ENCODE measurements at places on chromosomes 2 and 18.
A peak's percentile ranks its signal among the peaks of the same experiment; 100 is the strongest.

GRCh38 chr2:172609488-172609887, 53.6 kb downstream of the PDK1 start:
- no peak for DNase-seq

DNA sequence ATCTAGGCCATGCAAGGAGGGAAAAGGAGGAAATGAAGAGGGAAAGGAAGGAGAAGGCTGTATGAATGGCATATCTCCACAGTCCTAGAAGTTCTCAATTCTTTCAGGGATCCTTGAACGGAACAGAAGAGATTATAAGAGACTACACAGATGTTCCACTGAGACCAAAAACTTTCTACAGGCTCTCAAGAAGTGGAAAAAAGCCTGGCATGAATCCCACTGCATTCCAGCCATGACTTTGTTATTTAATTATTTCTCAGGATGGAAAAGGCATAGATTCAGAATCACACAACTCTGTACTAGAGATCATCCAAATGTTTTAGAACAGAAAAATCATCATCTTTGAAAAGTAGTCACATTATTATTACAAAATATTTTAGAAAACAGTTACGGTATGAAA, 131.7 kb upstream of the CDH20 start:
- no peak for DNase-seq

DNA sequence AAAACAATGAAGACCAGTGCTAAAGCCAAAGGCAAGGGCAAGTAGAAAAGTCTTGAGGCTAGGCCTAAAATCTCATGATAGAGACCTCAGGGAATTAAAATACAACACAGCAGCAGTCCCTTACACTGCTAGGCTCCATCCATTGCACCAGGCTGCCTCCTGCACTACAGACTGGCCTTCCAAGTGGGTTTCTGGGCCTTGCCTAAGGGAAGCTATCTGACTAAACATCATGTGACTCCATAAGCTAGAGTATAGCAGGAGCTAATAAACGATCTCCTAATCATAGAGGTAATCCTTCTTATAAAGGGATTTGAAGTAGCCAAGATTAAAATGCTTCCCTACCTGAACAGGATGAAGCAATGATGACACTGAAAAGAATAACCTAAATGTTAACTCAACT, 77.6 kb upstream of the NFU1 start:
- DNase-seq: no peak

DNA sequence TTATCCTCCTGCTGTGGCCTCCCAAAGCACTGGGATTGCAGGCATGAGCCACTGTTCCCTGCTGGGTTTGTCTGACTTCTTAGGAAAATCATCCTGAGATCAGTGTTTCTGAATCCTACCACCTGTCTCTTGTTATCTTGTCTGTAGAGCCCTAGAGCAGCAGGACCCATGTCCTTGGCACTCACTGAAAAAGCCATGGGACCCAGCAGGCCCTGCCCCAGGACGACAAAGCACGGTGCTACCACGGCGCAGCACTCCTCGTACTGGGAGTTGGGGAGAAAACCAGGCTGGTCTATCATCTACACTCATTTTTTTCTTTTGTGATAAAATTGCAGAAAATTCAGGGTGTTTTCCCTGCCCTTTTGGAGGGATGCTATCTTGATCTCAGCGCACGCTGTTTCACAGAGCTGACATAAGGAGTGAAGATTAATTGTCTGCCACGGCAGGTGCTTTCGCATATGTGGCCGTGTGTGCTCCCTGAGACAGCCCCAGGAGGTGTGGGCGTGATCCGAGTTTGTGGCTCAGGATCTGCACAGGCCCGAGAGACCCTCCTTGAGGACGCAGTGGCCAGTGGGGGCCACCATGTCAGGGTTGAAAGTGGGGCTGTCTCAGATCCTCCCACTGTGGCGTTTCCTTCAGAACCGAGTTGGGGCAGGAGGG, 179.1 kb downstream of the LDLRAD4 start:
- no peak for DNase-seq

DNA sequence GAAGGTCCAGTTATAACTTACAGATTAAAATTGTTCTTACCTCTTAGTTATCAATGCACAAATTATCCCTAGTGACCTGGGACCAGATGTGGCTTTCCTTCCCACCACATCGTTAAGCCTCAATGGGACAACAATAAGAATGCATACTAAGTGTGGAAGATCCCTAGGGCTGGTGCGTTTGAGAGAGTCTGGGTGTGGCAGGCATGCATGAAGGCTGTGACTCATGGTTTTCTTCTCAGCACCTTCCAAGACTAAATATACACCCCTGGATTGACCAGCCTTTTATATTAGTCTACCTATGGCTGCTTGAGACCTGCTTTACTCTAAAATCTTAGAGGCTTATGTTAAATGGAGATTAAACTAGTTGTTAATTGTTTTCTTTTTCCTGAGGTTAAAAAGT, 261.7 kb upstream of the SLC14A2 start:
- no peak for DNase-seq

DNA sequence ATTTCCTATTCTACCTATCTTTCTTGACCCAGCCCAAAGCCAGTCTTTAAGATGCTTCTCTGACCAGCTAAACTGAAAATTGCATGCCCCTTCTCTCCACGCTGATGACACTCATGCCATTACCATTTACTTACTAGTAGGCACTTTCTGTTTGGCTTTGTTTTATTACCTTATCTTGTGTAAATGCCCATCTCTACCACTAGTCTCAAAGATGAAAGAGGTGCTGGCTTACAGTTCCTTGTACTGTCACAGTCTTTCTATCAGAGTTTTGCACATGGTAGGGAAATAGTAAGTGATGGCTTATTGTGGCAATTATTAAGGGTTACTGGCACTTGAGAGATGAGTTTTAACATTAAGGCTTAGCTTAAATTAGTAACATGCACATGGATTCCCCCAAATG, 352.1 kb downstream of the RBM43 start:
- DNase-seq: no peak

GRCh38 chr2:126643431-126643830, 12.5 kb upstream of the GYPC start:
- no peak for DNase-seq

DNA sequence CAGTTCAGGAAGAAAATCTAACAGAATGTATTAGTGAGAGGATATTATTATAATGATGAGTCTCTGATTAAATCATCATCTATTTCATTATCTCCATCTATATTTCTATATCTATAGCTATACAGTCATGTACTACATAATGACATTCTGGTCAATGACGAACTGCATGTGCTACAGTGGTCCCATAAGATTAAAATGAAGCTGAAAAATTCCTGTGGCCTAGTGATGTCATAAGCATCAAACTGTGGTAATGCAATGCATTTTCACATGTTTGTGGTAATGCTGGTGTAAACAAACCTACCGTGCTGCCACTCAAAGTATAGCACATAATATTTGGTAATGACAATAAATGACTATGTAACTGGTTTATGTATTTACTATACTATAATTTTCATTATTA, 1127.9 kb upstream of the CHAC2 start:
- no peak for DNase-seq

DNA sequence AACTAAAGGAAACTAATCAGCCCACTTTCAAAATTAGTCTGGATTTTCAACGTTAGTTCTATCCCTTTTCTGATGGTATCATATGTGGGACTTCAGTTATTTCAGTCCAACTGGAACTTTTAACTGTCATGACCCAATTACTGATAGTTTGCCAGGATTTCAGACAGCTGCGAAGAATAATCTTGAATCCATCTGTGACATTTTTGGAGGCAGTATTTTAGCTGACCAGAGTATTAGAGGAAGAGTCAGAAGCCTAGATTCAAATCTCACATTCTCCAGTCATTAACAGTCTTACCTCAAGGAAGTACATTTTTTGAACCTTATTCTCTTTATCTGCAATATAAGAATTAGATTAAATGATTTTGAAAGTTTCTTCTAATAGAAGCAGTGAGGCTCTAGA, 81.3 kb downstream of the PTRHD1 start:
- no peak for DNase-seq

DNA sequence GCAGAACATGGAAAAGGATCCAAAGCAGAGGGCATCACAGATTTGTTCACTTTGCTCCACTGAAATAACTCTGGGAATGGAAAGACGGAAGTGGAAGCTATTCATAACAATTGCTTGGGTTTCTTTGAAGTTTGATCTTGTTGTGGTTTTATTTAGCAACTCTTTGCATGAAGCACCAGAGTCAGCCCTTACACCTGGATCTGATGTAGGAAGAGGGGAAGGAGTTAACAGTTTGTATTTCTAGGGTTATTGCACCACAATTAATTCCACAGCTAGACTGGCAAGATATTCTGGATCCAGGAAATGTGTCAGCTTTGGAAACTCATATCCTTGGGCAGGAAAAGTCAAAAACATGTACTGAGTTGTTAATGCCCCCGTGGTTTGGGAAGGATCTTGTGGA, 1143.4 kb downstream of the CNTNAP5 start:
- DNase-seq: no peak

DNA sequence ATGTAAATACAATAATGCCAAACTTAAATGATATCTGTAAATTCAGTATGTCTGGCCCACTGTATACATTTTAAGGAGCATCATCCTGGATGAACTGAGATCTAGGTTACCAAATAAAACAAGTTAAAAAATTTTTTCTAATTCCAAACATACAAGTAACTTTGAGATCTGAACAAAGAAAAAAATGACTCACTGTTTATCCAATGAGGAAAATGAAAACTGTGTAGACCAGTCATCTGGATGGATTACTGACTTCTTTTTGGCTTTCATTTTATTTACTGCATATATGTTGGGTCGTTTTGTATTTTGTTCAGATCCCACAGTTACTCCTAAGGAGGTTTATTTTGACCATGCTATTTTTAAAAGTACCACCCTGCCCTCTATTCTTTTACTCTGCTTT, 189.8 kb downstream of the RBM43 start:
- no peak for DNase-seq

- DNase-seq: no peak
Measured at GRCh38 chr18:23906658-23907057, 107.9 kb upstream of the TTC39C start.

DNA sequence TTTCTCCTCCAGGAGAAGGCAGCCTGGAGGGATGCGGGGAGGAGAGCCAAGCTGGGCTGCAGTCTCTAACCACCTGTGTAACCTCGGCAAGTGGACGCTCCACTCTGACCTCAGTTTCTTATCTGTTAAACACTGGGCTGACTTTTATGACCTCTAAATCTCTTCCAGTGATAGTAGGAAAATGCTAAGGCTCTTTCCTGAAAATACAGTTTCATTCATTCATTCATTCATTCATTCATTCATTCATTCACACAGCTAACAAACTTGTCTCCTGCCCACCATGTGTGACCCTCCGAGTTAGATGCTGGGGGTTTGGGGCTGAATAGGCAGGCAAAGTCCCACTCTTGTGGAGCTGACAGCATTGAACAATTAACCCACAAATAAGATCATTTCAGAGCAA, 9.3 kb downstream of the PROM2 start:
- DNase-seq: no peak

DNA sequence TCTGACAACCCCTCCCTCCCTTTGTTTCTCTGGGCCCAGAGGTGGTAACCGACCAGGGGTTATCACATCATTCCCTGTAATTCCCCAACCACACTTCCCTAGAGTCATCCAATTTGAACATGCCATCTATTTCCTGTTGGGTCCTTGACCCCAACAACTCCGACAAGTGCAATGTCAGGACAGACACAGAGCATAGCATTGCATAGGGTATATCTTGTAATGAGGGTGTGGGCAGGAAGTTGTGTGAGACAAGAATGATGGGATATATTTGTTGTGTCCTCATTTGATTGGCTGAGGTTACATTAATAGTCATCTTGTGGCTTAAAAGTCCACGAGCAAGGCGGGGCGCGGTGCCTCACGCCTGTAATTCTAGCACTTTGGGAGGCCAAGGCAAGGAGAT, 33.4 kb upstream of the CNOT11 start:
- no peak for DNase-seq

- DNase-seq: no peak
Measured at GRCh38 chr2:16192416-16193216, 252.3 kb downstream of the MYCN start.

- DNase-seq: no peak
Measured at GRCh38 chr2:153834662-153835061, 37.1 kb upstream of the GALNT13 start.

DNA sequence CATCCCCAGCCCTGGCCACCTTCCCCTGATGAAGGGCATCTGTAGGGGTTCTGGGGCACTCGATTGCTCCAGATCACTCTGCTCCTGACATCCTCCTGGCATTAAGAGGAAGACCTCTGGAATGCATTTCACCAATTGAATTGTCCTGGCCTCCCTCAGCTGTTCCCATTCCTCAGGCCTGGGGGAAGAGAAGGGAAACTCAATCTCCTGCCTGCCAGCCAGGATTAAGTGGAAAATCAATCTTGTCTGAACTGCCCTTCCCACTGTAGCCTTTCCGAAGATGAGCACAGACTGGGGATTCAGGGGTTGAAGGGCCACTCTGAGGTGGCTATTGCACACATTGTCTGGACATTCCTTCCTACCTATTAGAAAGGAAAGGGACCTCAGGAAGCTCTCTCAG, 99.8 kb downstream of the ALK start:
- DNase-seq: no peak

DNA sequence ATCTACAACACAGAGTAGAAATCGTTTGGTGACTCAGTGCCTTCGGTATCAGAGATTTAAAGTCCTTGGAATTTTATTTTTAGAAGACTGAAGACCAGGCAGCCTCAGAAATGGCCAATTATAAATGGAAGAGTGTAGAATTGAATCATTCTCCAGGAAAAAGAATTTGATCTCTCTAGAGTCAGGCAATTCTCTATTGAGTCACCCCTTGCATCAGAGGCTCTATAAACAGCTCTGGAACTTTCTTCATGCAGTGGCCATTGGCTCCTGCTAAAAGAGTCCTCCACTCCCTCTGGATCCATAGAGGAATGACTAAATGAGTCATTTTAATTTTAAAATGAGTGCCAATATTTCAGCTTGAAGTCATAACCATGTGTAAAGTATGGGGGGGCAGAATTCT, 816.2 kb downstream of the TDRD15 start:
- no peak for DNase-seq

DNA sequence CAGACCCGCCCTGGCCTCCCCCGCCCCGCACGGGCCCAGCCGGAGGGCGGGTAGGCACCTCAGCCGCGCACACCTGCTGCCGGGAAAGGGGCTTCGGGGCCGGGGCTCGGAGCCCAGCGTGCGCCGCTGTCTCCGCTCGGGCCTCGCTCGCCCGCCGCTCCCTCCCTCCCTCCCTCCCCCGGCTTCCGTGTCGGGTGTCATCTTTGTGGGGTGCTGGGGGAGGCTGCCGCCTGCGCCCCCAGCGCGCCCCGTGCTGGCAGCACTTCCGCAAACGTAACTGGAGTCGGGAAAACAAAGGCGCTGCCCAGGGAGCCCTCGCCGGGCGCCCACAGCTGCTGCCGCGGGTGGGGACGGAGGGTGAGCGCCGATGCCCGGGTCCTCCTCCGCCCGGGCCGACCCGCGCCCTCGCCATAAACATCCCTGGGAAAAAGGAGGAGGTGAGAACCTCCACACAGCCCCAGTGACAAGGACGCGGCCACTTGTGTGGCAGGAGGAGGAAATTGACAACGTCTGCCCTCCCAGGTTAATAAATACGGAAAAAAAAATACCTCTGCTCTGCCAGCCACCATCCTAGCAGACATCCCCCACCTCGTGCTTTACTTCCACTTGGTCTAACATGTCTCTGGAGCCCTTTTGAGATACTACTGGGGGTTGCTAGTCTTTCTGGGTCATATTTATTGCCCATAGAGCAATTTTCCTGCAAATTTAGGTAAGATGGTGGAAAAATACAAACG, 550 bp downstream of the MFSD6 start:
- DNase-seq: peak; percentile 56

All from C1 segment of cervical spinal cord (tissue), 14 donors.